Activated CD4-positive, alpha-beta T cell treated with anti-CD3 and anti-CD28 coated beads for 48 hours (primary cell): ENCODE measurements at places on chromosomes 2 and 18.

DNA sequence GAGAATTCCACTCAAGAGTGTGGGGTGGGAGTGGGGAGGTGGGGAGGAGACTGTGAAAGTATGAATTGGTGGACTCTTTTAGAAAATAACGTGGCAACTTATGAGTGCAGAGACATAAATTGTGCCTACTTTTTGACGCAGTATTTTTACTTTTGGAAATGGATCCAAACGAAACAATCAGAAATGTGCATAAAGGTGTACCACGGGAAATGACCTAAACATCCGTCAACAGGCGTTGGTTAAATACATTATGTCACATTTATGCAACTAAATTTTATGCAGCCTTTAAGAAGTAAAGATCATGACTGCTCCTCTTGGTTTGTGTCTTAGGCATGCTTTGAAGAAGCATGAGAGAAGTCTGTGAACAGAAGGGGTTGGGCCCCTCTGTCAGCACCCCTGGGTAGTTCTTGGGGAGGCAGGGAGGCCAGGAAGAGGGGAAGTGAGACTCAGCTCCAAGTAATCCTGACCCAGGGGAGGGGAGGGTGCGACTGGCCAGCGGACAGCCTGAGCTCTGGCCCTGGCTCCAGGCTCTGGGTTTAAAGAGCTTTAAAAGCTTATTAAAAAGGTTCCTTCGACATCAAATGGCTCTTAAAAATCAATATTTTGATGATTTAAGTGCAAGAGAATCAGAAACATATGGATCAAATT is 126.4 kb upstream of the HAAO start:
- DNase-seq: no peak

DNA sequence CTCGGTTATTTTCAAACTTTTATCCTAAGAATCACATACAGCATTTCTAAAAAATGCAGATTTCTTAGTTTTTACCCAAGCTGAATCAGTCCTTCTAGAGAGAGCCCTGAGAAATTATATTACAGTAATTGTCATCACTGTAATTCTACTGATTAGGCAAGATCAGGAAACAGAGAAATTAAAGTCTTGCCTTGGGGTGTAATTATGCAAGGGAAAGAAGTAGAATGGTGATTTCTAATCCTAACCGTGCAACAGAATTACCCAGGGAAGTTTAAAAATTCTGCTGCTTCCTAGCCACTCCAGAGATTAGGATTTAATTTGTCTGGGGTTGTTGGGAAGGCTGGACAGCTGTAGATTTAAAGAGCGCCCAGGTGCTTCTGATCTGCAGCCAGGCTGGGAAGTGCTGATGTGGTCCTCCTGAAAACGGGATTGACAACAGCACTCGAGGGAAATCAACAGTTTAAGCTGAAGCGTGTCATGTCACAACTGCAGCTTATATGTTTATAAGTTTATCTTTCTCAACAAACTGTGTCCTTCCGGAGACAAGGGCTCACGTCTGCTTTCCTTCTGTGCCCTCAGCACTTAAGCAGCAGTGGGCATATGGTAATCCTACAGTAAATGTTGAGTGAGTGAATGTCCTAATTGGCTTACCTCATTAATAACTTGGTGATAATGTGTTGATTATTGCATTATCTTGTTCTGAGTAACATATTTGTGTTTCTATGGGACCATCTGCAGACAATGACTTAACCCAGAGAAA is 671.9 kb upstream of the SOX11 start:
- DNase-seq: no peak

DNA sequence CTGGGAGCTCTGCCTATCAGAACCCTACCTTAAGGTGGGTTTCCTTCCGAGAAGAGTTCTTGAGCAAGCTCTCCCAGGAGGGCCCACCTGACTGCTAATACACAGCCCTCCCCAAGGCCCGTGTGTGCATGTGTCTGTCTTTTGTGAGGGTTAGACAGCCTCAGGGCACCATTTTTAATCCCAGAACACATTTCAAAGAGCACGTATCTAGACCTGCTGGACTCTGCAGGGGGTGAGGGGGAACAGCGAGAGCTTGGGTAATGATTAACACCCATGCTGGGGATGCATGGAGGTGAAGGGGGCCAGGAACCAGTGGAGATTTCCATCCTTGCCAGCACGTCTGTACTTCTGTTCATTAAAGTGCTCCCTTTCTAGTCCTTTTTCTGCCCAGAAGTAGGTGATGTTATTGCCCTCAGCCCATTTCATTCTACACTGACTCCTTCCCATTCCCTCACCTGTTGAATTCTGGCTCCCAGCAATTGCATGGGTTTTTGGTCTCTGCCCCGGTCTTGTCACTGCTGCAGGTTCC is 6.5 kb downstream of the TMEM37 start:
- DNase-seq: no peak

DNA sequence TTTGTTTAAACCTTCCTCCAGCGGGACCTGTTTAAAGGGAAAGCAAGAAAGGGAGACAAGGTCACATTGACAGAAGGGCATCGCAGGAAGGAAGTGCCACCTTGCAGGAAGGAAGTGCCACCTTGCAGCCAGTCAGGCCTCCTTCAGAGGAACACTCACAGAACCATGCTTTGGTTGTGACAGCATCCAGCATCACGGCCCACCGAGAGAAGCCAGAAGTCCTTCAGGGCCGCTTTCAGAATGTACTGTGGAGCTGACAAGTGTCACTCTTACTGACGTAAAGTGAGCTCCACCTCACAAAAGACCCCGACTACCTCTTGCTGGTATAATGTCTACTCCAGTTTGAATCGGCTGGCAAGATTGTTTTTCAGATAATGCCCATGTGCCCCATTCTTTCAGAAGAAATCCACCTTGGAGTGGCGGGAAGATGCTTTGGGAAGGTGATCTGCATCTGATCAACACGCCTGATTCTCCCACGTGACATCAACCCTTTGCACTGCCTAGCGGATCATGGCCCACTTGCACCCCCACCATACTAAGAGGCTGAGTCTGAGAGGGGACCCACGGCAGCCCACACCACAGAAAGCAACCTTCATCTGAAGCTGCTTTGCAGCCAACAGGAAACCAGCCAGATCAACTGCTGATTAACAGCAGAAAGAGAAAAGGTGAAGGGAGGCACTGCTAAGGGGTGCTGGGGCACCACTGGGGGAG is 99.8 kb downstream of the UXS1 start:
- peak; percentile 46 for DNase-seq

DNA sequence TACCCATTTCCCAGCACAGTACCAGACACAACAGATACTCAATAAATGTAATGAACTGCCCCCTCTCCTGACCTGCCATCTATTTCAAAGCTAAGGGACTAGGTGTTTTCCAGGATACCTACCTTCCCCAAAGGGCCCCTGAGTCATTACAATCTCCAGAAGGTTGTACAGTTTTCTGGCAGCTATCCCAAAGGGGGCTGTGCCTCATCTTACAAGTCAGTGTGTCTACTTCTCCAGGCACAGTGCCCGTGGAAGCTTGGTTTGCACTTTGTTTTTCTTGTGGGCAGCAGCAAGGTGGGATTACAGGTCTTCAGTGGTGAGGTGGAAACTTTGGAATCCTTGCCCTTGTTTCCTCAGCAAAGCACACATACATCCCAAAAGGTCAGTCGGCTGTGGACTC is 62.8 kb upstream of the CYP26B1 start:
- DNase-seq: no peak

- no peak for DNase-seq
These were observed 223.6 kb upstream of the EPAS1 start for GRCh38 chr2:46073540-46074046.

- DNase-seq: no peak
These were observed 5.6 kb downstream of the CROCC2 start for GRCh38 chr2:240911641-240912265.

DNA sequence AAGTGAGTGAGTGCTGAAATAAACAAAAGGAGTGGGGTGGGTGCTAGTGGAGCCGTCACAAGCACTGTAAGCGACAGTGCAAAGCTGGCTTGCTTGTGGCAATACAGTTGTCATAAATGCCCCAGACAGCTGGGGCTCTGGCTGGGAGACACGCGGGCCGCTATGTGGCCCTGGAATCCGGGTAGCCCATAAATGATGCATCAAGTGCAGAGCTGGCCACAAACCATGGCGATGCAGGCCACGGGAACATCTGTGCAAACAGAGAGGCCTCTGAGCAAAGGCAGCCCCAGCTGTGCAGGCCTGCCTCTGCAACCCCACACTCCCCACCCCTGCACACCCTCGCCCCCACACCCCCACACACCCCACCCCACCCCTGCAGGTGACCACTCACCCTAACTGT is 349.2 kb upstream of the ID2 start:
- DNase-seq: no peak

DNA sequence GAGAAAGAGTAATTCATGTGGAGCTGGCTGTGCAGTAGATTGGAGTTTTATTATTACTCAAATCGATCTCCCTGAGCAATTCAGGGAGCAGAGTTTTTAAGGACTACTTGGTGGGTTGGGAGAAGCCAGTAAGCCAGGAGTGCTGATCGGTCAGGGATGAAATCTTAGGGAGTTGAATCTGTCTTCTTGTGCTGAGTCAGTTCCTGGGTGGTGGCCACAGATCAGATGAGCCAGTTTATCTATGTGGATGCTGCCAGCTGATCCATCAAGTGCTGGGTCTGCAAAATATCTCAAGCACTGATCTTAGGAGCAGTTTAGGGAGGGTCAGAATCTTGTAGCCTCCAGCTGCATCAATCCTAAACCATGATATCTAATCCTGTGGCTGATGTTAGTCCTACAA is 17.0 kb upstream of the UGT1A8 start:
- no peak for DNase-seq

DNA sequence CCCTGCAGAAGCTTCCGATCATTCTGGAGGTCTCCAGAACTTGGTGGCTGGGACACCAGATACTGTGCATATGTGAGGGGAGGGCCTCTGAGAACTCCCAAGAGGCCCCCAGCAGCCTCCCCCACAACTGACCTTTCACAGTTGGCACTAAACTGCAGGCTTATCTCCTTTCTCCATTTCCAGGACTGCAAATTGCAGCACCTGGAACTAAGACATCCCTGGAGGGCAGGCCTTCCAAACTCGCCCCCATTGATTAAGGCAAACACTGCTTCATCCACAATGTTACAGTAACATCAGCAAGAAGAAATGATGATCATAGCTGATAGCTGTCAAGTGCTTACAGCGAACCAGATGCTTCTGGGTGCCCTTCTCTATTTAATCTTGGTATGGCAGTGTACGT is 67.9 kb downstream of the TGOLN2 start:
- no peak for DNase-seq

GRCh38 chr2:234496835-234497593 is at the start of gene ARL4C:
TSS of gene ARL4C (minus strand) at chr2:234497081. CDS start at chr2:234496586, 495 bp downstream.
- peak; percentile 49 for DNase-seq

DNA sequence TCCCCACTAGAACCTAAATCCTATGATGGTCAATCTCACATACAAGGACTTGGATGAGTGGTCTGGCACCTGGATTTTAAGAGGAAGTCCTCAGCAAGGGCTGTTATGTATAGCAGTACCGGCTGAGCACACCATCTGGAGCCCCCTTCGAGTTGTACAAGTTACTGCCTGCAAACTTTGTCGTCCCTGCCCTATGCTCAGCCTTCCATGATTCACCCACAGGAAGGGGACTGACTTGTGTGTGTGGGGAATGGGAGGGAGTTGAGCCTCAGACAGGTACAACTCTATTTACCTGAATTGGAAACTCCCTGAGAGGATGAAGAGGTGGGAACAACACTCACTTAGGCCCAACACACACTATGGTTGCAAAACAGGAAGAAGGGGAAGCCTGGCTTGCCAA is 186.6 kb downstream of the MYO5B start:
- no peak for DNase-seq

GRCh38 chr2:127407661-127408003 is 10.6 kb upstream of the PROC start:
- no peak for DNase-seq

DNA sequence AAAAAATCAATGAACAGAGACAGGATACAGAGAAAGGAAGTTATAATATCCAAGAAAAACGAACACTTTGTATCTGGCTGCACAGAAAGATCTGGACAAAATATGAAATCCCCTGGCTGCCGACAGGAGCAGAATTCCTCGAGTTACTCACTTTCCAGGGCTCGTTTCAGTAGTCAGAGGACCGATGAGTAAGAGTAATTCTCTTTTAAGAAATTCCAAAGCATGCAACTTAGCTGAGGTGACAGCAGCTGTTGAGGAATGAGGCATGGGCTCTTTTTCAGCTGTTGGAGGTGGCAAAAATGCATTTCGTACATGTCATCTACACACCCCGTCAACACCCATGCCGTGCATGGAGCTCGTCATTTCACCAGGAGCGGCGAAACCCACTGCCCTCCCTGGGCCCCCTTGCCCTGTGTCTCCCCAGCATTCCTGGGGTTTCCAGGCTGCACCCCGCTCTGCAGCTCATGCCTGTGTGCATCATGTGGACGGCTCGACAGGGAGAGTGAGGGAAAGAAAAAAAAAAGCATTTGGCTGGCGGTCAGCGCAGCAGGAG is 210.8 kb upstream of the SMIM21 start:
- no peak for DNase-seq

DNA sequence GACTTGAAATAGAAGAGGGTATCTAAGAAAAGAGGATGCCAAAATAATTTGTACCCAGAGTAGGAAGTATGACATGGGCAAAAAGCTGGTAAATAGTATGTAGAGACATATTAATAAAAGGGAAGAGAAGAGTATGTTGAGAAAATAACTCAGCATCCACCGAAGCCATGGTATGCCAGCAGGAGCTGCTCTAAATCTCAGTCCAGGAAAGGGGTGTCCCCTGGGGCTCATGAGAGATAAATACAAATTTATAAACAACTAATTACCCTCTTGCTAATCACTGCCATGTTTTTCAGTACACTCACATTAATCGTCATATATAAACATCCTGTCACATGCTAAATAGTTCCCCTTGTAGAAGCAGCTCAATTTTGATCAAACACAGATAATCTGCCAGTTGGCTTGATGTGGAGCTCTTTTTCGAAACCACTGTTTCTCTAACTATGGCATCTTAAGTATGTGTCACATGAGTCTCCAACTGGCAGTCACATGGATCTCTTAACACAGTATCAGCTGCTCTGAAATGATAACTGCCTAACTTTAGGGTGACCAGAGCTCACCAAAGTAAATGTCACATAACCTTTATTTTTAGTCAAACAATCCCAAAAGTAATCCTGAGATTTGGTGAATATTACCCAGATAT is 31.9 kb downstream of the EXOC6B start:
- DNase-seq: no peak

GRCh38 chr2:112183327-112184025 is 45.3 kb downstream of the FBLN7 start:
- DNase-seq: peak; percentile 45
